ENCODE measurements at places on chromosomes 7 and 10. TPM values are rescaled to one million over a fixed set of nuclear protein-coding genes. Genes with fewer than 3 reads are reported as not detected.

IRF5 gene
- 1.6 TPM for total RNA-seq

UNCX gene
- total RNA-seq: not detected

ZNF804B gene
- total RNA-seq: 4.2 TPM

LAMB1 gene
- total RNA-seq: 31.4 TPM

AZGP1 gene
- total RNA-seq: not detected

IFIT1B gene
- total RNA-seq: 2.0 TPM

CTAGE8 gene
- not detected for total RNA-seq

SPDYE8 gene
- total RNA-seq: not detected

TMEM236 gene
- 0.16 TPM for total RNA-seq

MPLKIP gene
- total RNA-seq: 13.4 TPM

SUN3 gene
- total RNA-seq: not detected

CHST12 gene
- total RNA-seq: 1.9 TPM

SMO gene
- 8.7 TPM for total RNA-seq

ANKRD2 gene
- not detected for total RNA-seq

MET gene
- 65.5 TPM for total RNA-seq

EIF5AL1 gene
- total RNA-seq: 0.16 TPM

MYO1G gene
- 0.47 TPM for total RNA-seq

TMEM139 gene
- 0.31 TPM for total RNA-seq

AKR1D1 gene
- not detected for total RNA-seq

ZNF853 gene
- total RNA-seq: 23.6 TPM

MRLN gene
- total RNA-seq: not detected

CHST3 gene
- 7.2 TPM for total RNA-seq

ELFN1 gene
- total RNA-seq: 9.5 TPM

NUTM2B gene
- total RNA-seq: 2.3 TPM

GJD4 gene
- not detected for total RNA-seq

FFAR4 gene
- total RNA-seq: not detected

UPK3BL2 gene
- total RNA-seq: 1.4 TPM

CYP2W1 gene
- total RNA-seq: not detected

GIMAP1 gene
- 0.94 TPM for total RNA-seq

UNC5B gene
- total RNA-seq: 3.9 TPM

CLCN1 gene
- under 0.01 TPM for total RNA-seq

PNLIP gene
- not detected for total RNA-seq

CCDC172 gene
- not detected for total RNA-seq

BRAT1 gene
- total RNA-seq: 15.6 TPM

MUC12 gene
- not detected for total RNA-seq

TMEM140 gene
- total RNA-seq: 0.62 TPM

ZKSCAN5 gene
- 19.8 TPM for total RNA-seq

ODAD2 gene
- 1.9 TPM for total RNA-seq

CLDN3 gene
- total RNA-seq: not detected

LRIT1 gene
- not detected for total RNA-seq

ACSM6 gene
- total RNA-seq: not detected

CRPPA gene
- total RNA-seq: 9.5 TPM

LZTS2 gene
- 15.4 TPM for total RNA-seq

CFAP46 gene
- total RNA-seq: 1.9 TPM
